ENCODE measurements at places on chromosomes 1 and 21. TPM values are rescaled to one million over a fixed set of nuclear protein-coding genes. Genes with fewer than 3 reads are reported as not detected.

The HSD3B1 gene
- not detected for total RNA-seq

The TPTE gene
- not detected for total RNA-seq

The OR6N1 gene
- total RNA-seq = not detected

The PM20D1 gene
- total RNA-seq = 1.0 TPM

The SNAP47 gene
- total RNA-seq = 30.3 TPM

The PRAMEF7 gene
- not detected for total RNA-seq

The CTSS gene
- 111 TPM for total RNA-seq

The HSD11B1 gene
- 1.5 TPM for total RNA-seq

The LCE3E gene
- total RNA-seq = not detected

The IVL gene
- not detected for total RNA-seq

The CR1L gene
- total RNA-seq = not detected

The CRYZL1 gene
- 38.4 TPM for total RNA-seq

The GPR37L1 gene
- not detected for total RNA-seq

The CYP4B1 gene
- not detected for total RNA-seq

The C1orf56 gene
- 1.3 TPM for total RNA-seq

The FCRLA gene
- total RNA-seq = not detected

The KIF17 gene
- not detected for total RNA-seq

The RPTN gene
- total RNA-seq = not detected

The TNN gene
- not detected for total RNA-seq

The PRAMEF12 gene
- not detected for total RNA-seq

The CNR2 gene
- total RNA-seq = 0.07 TPM

The TTC13 gene
- 35.4 TPM for total RNA-seq

Measured in activated CD4-positive, alpha-beta T cell treated with anti-CD3 and anti-CD28 coated beads, Interleukin-2, amount 10 ng/mL, durations not matched to agents 7 days and 5 days (primary cell).